ENCODE measurements at places on chromosomes 1 and 21. TPM values are rescaled to one million over a fixed set of nuclear protein-coding genes. Genes with fewer than 3 reads are reported as not detected.

Gene HSF2BP
- 1.0 TPM for total RNA-seq

Gene RGS18
- 0.43 TPM for total RNA-seq

GRCh38 chr1:20115479-20115878, 3.9 kb downstream of the PLA2G2D start:
- no peak for ATAC-seq

DNA sequence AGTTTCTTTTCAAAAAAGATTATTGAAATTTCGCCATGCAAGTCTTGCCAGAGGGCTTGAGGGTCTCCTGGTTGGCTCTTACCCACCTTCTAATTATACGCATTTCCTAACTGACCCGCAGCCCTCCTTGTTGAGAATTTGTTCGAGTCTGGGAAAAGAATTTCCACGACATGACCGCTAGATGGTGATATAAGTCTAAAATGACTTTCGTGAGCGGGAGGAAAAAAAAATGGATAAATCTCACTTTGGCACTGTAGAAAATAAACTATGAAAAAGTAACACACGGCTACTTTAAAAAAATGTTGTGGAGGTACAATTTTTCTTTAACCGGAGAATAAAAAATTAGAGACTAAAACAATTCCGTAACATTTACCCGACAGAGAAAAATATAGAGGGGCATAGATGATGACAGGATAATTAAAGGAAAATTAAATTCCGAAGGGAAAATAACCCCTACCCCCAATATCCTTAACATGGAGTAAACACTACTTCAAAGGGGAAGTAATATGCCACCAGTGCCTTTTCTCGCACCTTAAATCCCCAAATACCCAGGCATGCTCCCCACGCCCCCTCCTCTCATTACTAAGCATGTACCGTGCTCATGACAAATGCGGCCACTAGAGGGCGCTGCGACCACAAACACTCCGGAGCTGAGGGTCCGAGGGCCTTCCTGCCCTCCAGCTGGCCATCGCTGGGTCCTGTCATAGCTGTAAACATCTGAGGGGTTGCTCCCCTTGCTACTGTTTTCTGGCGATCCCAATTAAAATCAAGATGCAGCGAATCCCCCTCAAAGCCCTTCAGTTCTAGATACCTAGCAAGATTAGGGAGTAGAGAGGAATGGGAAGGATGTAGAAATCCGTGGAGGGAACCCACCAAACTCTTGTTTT, 266.9 kb downstream of the ASTN1 start:
- no peak for ATAC-seq

Gene IL19
- not detected for total RNA-seq

DNA sequence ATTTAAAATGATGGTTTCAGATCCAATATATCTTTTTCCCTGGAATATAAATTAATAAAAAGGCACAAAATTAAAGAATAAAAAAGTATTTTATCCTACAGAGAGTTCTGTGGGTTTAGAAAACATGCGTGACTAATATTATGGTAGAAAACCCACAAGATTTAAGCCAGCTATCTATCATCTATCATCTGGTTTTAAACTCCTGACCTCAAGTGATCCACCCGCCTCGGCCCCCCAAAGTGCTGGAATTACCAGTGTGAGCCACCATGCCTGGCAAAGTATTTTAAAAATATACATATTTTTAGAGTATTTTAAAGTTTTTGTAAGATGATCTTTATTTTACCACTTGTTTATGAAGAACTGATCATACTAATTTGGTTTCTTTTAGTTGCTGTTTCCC, 79.5 kb downstream of the NRIP1 start:
- no peak for ATAC-seq

GRCh38 chr1:91732291-91733107, 153.5 kb downstream of the TGFBR3 start:
- ATAC-seq, result peak; percentile 77

DNA sequence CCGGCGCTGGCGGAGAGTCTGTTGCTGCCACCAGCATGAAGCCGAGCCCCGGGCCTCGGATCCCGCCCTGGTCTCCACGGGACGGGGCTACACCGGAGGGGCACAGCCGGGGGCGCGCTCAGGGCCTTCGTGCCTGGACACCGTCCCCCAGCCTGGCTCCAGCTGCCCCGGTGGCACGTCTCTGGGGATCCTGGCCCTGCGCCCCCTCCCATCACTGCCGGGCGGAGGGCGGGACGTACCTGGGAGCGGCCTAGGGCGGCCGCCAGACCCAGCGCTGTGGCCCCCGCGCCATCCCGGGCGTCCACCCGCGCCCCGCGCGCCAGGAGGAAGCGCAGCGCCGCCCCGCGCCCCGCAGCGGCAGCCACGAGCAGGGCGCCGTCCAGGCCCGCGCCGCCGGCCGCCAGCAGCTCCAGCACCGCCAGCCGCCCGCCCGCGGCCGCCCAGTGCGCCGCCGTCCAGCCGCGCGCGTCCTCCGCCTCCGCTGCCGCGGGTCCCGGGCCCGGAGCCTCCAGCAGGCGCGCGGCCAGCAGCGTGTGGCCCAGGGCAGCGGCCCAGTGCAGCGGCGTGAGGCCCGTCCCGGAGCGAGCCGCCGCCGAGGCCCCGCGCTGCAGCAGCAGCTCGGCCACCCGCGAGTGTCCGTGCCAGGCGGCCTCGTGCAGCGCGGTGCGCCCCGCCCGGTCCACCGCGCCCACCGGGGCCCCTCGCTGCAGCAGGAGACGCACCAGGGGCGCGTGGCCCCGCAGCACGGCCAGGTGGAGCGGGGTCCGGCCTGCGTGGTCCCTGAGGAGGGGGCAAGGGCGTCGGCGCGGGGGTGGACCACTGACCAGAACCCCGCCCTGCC, 1.0 kb downstream of the ANKRD65 start:
- peak; percentile 28 for ATAC-seq

Gene SPAG17
- total RNA-seq, result not detected

- ATAC-seq, result peak; percentile 58
Observed at GRCh38 chr1:31413405-31414001, 490 bp downstream of the SERINC2 start.

Gene SLC6A9
- 2.8 TPM for total RNA-seq

- ATAC-seq, result peak; percentile 91
Observed at GRCh38 chr1:198699167-198700015, 60.6 kb downstream of the PTPRC start.

Data from activated T-helper 17 cell treated with anti-CD3 and anti-CD28 coated beads, Interleukin-2, amount 50 U/mL, for 72 hours (primary cell).